ENCODE measurements at places on chromosomes 4 and X.

- DNase-seq, result no peak
Observed at GRCh38 chr4:164770010-164770724, 16.2 kb downstream of the SMIM31 start.

GRCh38 chr4:166293556-166293955 is 420.5 kb downstream of the TLL1 start:
- DNase-seq, result peak; percentile 60

DNA sequence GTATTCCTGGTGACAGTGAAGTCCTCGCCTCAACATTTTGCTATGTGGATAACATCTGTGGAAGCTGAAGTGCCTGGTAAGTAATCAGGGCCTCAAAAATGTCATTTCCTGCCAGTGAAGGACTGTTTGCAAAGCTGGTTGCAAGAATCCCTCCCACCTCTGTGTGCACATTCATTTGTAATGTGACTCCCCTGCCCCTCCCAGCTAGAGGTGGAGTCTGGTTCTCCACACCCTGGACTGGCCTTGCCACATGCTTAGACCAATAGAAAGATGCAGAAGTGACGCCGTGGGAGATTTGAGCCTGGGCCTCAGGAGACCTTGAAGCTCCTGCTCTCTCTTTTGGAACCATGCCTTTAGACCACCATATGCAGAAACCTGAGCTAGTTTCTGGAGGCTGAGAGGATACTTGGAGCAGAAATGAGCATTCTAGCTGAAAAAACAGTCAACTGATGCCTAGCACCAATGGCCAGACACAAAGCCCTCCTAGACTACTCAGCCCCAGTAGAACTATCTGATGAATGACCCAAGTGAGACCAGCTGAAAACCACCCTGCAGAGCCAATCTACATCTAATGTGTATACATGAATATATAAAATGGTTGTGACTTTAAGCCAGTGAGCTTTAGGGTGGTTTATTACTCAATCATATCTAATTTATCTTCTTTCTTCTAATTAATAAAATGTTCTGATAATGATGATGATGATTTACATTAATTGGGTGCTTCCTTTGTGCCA is 47.8 kb upstream of the CRMP1 start:
- DNase-seq, result peak; percentile 8

GRCh38 chr4:9903317-9903716 is 118.0 kb downstream of the SLC2A9 start:
- DNase-seq, result no peak

- DNase-seq, result no peak
Observed at GRCh38 chr4:152004801-152005200, 244.0 kb upstream of the GATB start.

- DNase-seq, result no peak
Observed at GRCh38 chr4:173909294-173909693, 374.2 kb downstream of the FBXO8 start.

GRCh38 chr4:137635601-137636000 is 103.3 kb upstream of the PCDH18 start:
- no peak for DNase-seq

DNA sequence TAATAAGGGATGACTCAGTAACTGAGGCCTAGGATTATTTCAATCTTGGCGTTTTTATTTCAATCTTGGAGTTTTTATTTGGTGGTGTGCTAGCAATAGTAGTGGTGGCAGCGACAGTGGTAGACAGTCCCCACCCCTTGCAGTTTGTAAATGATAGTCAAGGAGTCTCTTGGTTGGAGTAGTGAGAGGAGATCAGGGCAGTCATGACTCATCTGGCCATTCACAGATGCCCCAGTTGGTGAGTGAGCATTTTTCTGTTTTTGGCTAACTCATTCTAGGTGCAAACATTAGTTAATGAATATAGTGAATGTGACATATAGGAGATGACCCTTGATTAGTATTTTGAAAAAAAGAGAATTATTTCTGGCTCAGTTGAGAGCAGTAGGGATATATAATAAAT is 93.5 kb upstream of the ADAD1 start:
- peak; percentile 3 for DNase-seq

DNA sequence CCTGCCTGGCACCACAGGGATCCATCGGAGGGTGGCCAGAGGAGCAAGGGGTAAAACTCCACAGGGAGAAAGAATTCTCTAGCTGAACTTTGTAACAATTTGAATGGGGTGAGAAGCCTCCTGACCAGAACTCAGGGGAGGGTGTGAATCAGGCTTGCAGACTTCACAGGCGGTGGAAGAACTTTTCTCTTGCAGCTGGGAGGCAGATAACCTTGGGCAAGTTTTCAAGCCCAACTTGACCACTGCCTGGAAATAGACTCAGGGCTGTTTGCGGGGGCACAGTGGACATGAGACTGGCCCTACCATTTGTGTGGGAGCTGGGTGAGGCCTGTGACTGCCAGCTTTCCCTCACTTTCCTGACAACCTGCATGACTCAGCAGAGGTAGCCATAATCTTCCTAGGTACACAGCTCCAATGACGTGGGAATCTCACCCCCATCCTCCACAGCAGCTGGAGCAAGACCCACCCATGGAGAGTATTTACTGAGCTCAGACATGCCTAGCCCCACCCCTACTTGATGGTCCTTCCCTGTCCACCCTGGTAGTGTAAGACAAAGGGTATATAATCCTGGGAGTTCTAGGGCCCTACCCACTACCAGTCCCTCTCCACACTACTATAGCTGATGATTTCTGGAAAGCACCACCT is 210.0 kb upstream of the AGTR2 start:
- DNase-seq, result no peak

- no peak for DNase-seq
Observed at GRCh38 chrX:153499341-153499740, 4.6 kb downstream of the BGN start.

GRCh38 chrX:9829308-9830267 is 43.4 kb downstream of the SHROOM2 start:
- DNase-seq, result peak; percentile 93

- no peak for DNase-seq
Observed at GRCh38 chr4:127113844-127114362, 518.9 kb upstream of the INTU start.

- DNase-seq, result no peak
Observed at GRCh38 chr4:17966312-17966711, 55.2 kb downstream of the LCORL start.

GRCh38 chr4:152417673-152418072 is 118.2 kb downstream of the FBXW7 start:
- DNase-seq, result no peak

DNA sequence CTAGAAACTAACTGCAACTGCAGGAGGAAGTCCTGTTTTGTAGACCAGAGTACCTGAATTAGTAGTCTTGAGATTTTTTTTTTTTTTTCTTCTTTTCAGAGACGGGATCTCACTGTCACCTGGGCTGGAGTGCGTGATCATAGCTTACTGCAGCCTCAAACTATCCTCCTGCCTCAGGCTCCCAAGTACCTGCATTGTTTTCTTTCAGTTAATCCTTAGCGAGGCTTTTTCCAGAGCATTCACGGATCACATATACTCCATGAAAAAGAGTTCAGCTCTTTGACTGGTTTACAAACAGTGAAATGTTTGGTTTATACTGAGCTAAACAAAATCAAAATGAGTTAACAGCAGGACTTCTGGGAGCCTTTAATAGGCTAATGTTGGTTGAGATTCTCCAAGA is 45.8 kb downstream of the KLHL15 start:
- DNase-seq, result no peak

GRCh38 chr4:23279377-23279986 is 586.7 kb downstream of the GBA3 start:
- peak; percentile 27 for DNase-seq

DNA sequence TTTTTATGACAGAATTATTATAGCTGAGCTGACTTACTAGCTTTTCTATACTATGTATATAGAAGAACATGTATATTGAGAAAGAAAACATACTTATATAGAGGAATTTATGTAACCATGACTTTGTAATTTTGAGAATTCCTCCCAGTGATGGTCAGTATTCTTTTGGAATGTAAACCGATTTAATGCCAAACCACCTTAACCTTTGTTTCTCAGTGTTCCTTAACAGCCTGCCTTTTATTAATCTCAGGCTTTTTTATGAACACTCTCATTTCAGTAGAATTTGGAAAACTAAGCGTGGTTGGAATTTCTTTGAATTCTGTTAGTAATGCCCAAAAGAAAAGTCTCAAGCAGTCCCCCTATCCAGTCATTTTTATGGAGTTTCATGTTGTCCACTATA is 47.0 kb downstream of the MOSPD2 start:
- DNase-seq, result peak; percentile 9

GRCh38 chr4:183392377-183392776 is 52.1 kb upstream of the CDKN2AIP start:
- no peak for DNase-seq

GRCh38 chr4:128846063-128846462 is 36.6 kb downstream of the JADE1 start:
- DNase-seq, result no peak

All from fibroblast of lung (primary cell).